A172 (cell line): ENCODE measurements at places on chromosomes 1 and 21. TPM values are rescaled to one million over a fixed set of nuclear protein-coding genes. Genes with fewer than 3 reads are reported as not detected.
A peak's percentile ranks its signal among the peaks of the same experiment; 100 is the strongest.

- no peak for DNase-seq
Measured at GRCh38 chr1:77316966-77317365, 35.1 kb downstream of the AK5 start.

IFNLR1 gene
- total RNA-seq: not detected in 2 replicates

GRCh38 chr1:7596126-7596965, 174.8 kb upstream of the VAMP3 start:
- no peak for DNase-seq

- DNase-seq: no peak
Measured at GRCh38 chr1:201223852-201224665, 33.4 kb downstream of the IGFN1 start.

DNA sequence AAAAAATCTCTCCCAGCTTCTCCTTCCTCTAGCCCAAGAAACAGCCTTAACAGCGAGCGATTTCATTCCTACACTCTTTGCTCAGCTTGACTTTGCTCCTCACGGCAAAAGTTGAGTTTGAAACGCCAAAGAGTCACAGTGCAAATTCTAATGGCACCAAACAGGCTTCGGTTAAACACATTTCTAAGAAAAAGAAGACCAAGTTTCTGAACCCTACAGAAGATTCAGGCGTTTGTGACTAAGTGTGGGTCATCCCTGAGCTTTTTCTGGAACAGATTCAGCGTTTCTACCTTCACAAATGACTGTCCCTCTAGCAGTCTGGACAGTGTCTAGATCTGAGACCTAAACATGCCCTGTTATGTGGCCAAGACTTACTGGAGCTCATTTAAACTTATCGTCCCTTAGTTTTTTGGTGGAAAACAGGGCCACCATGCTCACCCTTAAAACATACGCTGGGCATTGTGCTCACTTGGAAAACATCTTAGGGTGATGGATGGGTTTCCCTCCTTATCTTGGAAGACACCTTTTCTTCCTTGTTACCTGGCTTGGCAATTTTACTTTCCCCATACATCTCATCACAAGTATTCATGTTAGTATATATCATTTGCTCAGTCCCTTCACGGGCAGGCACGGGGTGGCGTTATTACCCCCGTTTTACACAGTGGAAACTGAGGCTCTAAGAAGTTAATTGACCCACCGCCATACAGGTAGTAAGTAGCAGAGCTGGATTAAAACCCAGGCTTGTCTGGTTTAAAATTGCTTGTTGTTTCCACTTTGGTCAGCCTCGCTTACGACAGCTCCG, 1.0 kb downstream of the C1orf198 start:
- DNase-seq: peak; percentile 42

DNA sequence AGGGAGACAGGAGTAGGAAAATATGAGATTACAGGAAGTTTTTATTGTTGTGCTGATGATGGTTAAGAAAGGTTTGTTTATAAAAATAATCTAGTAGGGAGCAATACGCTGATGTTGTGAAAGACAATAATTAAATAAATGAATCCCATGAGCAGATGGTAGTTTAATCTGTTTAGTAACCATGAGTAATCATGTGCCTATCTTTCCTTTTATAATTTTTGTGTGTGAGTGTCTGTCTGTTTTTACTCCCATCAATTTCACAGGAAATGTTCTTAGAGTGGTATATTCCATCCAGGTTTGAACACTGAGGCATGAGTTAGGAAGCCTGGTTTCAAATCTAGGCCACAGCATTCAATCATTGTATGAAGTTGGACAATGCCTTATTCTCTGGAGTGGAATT, 180.5 kb downstream of the OLFM3 start:
- DNase-seq: no peak

DNA sequence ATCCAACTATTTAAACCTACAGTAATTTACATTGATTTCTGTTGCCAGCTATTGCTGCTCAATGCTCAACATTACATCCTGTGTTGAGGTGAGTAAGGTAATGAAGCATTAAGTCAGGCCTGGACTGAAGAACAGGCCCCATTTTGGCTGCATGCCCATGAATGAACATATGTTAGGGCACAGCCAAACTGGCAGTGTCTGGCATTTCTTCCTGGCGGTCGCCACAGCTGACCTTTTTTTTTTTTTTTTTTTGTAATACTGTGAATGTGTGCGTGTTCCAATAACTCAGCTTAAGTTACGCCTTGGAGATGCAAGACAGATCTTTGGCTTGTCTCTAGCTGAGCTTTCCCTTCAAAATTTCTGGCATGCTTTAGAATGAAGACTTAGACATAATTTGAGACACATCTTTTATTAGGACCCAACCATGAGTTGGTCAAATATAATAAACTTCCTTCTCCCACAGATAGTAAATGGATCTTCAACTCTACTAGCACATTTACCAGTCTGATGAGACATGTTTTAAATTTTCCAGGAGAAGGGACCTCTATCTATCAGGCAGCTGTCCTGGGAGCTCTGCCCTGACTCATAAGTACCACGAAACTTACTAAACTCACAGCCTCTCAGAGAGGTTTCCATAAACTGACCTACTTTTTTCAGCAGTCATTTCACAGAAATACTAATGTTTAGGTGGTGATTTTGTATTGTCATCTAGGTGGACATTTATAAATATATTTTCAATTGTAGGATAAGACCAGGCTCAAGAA, 341.1 kb upstream of the RUNX1 start:
- DNase-seq: no peak

OVAAL gene
- not detected in 2 replicates for total RNA-seq

LRRC39 gene
- total RNA-seq: not detected in 2 replicates

GRCh38 chr1:7839526-7839925, 13.3 kb downstream of the UTS2 start:
- no peak for DNase-seq

- peak; percentile 35 for DNase-seq
Measured at GRCh38 chr1:152186556-152187285, 27.7 kb upstream of the RPTN start.

DNA sequence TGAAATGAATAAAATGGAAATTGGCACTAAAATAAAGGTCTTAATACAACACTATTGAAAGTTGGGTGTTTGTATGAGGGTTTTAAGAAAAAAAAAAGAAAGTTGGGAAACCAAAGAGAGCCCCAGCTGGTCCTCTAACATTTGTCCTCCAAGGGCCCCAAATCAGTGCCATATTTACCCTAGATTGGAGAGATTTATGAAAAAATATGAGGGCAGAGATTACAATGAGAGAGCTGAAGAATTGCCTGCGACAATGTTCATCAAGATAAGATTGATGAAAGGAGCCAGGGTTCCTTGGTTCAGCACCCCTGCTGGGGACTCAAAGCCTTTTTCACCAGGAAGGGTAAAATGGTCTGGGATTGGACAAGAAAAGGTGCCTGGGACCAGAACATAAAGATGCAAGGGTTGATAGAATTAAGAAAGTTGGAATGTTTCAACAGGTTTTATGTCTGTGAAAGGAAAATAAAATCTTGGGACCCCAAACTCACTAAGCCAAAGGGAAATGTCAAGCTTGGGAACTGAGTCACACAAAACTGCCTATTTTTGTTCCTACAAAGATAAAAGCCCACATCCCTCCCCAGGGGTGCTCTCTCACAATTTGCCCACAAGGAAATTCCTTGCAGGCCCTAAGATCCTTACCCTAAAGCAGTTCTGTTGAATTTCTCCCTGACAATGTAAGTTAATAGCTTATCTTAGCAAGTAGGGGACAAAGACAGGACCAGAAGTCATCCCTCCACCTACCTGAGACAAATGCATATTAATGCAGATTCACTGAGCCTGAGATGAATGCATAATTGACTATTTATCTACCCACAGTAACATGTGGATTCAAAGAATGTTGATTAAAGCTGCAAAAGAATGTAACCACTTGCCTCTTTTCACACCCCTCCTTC, 26.8 kb downstream of the CBR1 start:
- DNase-seq: no peak

- DNase-seq: no peak
Measured at GRCh38 chr1:165303386-165303785, 53.1 kb downstream of the LMX1A start.

DNA sequence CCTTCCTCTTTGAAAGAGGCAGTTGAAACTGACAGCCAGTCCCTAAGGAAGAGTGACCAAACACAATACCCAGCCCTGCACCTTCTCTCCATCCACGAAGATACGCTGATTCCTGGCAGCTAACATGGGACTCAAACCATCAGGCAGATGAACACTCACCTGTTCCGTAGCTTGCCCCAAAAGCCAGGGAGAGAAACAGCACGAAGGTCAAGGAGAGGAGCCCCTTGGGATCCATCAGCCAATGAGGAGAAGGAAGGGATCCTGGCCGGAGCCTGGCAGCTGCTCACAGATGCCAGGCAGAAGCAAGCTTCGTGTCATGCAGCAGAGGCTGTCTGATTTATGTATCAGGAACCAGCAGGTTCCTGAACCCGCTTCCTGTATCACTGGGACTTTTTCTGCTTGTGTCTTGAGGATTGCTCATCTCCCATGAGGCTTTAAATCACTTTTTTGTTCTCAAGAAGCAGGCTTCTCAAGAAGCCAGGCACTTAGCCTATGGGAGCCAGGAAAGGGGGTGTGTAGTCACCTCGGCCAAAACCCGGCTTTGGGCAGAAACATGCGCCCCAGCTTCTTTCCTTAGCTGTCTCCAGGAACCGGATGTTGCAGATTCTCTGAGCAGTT, at the start of gene SLAMF1:
Gene SLAMF1, minus strand, starts transcription at position 334 of the 618 bp plus-strand sequence. Its CDS starts 99 bp downstream, at position 235.
- peak; percentile 92 for DNase-seq

- DNase-seq: no peak
Measured at GRCh38 chr1:162913345-162913744, 52.4 kb upstream of the CCDC190 start.

CSF3R gene
- not detected in 2 replicates for total RNA-seq

DNA sequence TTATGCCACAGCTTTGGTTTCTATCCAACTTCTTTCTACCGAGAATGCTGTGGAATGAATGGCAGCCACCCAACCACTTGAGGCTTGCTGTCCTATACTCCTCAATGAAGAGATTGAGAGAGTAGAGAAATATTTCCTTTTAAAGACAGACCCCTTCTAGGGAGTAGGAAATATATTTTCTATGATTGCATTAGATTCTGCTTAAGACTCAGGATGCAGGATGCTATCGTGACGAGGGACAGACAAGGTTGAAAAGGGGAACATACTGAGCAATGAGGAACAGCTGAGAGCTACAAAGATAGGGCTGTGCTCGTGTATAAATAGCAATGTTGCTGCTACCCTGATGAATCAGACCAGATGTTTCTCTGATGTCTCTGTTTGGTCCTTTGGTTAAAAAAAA, 7.1 kb upstream of the RASAL2 start:
- DNase-seq: no peak

DNA sequence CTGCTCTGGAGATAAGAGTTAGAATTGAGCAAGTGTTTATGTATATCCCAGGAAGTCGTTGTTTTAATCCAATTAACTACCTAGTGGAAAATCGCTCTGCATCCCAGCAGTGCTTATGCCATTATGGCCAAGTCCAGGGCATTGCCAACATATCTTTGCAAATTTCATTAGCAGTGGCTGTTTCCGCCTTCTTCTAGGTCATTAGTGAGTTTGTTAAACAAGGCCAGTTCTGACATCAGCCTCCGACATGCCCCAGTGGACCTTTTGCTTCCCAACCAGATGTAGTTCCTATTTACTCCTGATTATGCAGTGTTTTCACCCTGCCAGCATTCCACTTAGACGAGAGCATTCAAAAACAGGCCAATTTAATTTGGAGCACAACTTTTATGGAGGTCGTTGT, 106.8 kb upstream of the FAM78B start:
- no peak for DNase-seq

DNA sequence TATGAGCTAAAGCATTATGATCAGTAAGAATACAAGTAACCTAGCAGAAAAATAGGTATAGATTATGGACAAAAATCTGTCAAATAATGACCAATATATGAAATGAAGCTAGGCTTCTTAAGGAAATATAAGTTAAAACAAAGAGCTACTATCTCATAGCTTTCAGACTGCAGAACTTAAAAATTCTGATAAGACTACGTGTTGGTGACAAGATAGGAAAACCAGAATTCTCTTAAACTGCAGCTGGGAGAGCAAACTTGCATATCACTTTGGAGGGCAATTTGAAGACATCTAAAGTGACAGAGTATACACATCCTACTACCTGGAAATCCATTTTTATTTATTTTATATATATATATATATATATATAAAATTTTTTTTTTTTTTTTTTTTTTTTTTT, 65.5 kb downstream of the LTN1 start:
- DNase-seq: no peak

DNA sequence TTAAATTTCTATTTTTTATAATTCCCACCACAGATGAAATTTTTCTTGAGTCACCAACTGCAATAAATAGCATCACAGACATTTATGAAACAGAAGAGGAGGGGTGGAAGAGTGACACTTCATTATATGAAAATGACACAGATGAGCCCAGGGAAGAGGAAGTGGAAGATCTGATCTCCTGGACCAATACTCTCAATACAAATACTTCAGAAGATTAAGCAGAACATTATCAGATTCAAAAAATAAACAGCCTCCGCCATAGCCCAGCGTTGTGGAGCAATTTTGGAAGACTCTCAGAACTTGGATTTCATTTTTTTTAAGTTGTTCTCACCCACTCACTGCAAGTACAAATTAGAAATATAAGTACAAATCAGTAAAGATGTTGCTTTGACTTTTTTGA, 63.6 kb downstream of the UBE2U start:
- DNase-seq: no peak

AJAP1 gene
- total RNA-seq: not detected in 2 replicates

ATG4C gene
- total RNA-seq: 10.2 and 13.3 TPM in 2 replicates

GRCh38 chr1:213371847-213372619, 321.0 kb downstream of the RPS6KC1 start:
- no peak for DNase-seq

GRCh38 chr21:35208810-35209517, 159.9 kb upstream of the RUNX1 start:
- peak; percentile 69 for DNase-seq

GRCh38 chr1:93114391-93114790, 35.3 kb downstream of the MTF2 start:
- DNase-seq: no peak

- peak; percentile 30 for DNase-seq
Measured at GRCh38 chr21:44300262-44300959, 558 bp downstream of the PFKL start.

HFM1 gene
- total RNA-seq: not detected in 2 replicates

NPHS2 gene
- total RNA-seq: not detected in 2 replicates

S100A3 gene
- total RNA-seq: 90.9 and 103 TPM in 2 replicates

DNA sequence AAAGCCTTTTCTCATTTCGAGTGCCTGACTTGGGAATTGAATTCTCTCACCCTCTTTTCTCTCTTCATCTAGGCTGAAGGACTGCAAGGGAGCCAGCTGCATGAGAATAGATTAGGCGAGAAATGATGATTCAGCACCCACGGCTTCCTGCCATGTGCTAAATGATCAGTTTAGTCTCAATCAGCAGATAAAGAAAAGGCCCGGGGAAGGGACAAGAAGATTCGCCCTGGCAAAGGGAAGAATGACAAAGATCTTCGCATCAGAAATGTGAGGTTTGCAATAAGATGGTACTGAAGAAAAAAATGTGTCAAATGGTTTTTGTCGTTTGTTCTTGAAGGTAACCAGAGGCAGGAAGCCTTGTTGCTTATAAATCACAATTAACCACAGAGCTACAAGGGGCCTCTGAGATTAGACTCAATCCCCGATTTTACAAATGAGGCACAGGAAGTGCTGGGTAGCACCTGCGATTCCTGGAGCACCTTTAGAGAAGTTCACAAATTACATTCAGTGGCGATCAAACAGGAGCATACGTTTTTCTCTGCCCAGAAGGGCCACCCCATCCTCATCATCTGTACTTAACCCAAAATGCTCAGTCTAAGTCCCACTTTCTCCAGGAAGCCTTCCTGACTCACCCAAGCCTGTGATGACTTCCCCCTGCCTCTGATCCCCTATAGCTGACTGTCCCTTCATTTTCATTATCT, 183.4 kb downstream of the ZNF281 start:
- no peak for DNase-seq

DCST2 gene
- 0.90 TPM in 1 of 2 replicates, not detected in the other for total RNA-seq

- DNase-seq: no peak
Measured at GRCh38 chr1:202684716-202685115, 25.5 kb downstream of the SYT2 start.

KRTAP19-1 gene
- not detected in 2 replicates for total RNA-seq

PRELP gene
- total RNA-seq: 0.07 TPM in 1 of 2 replicates, not detected in the other
